GM10248 (cell line): ENCODE measurements at places on chromosomes 1 and 21.
A peak's percentile ranks its signal among the peaks of the same experiment; 100 is the strongest.

DNA sequence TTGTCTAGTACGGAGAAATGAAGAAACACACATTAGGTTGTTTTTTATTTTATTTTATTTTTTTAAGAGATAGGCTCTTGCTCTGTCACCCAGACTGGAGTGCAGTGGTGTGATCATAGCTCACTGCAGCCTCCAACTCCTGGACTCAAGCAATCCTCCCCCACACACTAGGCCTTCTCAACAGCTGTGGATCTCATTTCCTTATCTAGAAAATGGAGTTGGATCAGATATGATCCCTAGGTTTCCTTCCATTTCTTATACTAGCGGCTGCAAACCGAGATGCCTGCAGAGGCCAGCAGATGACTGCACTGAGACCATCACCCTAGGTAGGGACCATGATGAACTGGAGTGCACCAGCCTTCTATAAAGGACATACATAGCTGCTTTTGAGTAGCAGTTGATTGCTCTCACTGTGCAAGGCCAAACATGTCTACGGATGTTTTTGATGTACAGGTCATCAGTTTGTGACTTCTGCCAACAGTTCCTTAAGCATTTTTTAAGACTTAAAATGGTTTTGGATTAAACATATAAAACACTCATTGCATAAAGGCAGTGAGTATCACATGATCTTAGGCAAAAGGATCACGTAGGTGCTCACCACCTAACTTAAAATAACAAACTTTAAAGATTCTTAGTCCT, 11.4 kb upstream of the KLHL12 start:
- no peak for DNase-seq

GRCh38 chr1:157073944-157074685, 25.5 kb downstream of the ETV3L start:
- DNase-seq: peak; percentile 66

DNA sequence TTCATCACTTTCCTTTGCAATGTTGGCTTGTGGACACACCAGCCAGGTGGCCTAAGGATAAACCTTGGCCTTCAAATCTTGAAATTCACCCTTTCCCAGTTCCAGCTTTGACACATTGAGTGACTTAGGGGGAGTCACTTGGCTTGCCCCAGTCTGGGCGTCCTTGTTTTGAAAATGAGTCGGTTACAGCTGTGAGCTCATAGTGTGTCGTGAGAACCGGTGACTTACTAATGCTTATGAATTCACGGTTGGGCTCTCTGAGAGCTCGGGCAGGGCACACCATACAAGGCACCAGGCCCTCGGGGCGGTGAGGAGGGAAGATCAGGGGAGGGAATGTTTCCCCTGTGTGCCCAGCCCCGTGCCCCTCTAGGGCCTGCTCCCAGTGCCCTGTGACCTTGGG, 126.9 kb upstream of the TMPRSS2 start:
- DNase-seq: no peak

DNA sequence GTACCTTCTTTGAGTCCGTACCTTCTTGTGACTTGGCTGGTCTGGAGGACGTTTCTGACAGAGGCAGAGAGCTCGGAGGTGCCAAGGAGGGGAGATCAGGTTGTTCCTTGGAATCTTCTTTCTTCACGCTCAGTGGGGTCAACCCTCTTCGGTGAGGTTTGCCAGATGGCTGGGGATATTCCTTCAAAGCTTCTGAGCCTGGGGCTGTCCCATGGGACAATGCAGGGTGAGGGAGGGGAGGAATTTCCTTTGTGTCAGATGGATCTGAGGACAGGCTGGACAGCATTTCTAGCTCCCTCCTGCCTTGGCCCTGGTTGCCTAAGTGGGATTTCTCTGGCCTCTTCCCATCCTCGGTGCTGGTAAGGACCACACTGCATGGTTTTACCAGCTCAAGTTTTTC, 95.5 kb upstream of the EDN2 start:
- DNase-seq: no peak

- DNase-seq: no peak
Observed at GRCh38 chr1:7513081-7513480, 258.0 kb upstream of the VAMP3 start.

DNA sequence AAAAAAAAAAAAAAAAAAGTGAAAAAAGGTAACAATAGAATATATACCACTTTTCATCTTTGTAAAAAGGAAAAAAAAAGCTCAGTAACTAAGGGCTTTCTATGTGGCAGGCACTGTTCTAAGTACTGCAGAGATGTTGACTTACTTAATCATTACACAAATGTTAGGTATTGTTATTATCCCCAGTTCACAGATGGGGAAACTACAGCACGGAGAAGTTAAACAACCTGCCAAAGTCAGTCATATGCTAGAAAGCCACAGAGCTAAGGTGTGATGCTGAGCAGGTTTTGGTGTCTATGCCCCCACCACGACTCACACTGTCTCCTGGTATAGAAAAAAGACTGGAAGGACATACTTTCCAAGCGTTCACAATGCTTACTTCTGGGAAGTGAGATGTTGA, 6.6 kb upstream of the PNRC2 start:
- DNase-seq: no peak

- no peak for DNase-seq
Observed at GRCh38 chr1:43002116-43002515, 43.4 kb upstream of the SLC2A1 start.
